Activated T-helper 2 cell treated with anti-CD3 and anti-CD28 coated beads, Interferon-gamma antibody, Interleukin-2, Interleukin-4, amounts not matched to agents 10 μg/mL and 5 μg/mL and 100 μg/mL, durations not matched to agents 14 hours and 24 hours and 36 hours (primary cell): ENCODE measurements at places on chromosomes 7 and 10.

- DNase-seq: no peak
Measured at GRCh38 chr10:116780691-116781205, 38.4 kb upstream of the HSPA12A start.

GRCh38 chr10:113414543-113414942 lies 138.3 kb upstream of the HABP2 start:
- DNase-seq: no peak

DNA sequence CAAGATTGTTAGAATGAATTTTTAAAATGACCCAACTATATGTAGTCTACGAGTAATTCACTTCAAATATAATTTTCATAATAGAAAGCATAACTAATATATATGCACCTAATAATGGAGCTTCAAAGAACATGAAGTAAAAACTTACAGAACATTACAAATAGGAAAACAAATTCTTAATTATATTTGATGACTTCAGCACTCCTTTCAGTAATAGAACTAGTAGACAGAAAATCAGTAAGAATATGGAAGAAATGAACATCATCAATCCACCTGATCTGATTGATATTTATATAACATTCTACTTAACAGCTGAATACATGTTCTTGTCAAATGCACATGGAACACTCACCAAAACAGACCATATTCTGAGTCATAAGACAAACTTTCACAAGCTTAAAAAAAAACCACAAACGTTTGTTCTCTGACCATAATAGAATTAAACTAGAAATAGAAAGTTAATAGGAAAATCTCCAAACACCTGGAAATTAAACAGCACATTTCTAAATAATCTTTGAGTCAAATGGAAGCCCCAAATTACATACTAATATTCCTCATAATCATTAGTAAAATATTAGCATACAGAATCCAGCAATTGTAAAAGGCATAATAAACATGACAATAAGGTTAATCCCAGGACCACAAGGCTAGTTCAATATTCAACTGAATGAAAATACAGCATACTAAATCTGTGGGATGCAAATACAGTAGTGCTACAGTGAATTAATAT lies 48.0 kb downstream of the BRAF start:
- DNase-seq: no peak

DNA sequence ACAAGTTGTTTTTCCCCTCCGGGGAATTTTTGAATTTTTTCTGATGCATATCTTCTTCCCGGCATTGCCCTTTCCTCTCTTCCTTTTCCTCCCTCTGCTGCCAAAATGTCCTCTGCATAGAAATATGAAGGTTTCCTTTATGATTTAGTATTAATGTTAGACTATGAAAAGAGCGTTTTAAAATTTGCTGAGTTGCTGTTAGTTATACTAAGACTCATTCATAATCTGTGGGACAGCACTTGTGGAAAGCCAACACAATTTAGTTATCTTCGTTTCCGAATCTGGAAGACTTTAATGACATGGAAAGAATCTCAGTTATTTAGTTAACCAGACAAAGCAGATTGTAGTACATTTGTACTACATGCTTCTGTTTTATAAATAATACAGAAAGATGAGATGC lies 25.0 kb downstream of the POU6F2 start:
- no peak for DNase-seq

GRCh38 chr7:147607157-147607800 lies 983.3 kb upstream of the C7orf33 start:
- DNase-seq: no peak

- no peak for DNase-seq
Measured at GRCh38 chr7:8282871-8283270, 20.9 kb upstream of the ICA1 start.

- no peak for DNase-seq
Measured at GRCh38 chr7:95397381-95397780, 1.2 kb upstream of the PON3 start.

DNA sequence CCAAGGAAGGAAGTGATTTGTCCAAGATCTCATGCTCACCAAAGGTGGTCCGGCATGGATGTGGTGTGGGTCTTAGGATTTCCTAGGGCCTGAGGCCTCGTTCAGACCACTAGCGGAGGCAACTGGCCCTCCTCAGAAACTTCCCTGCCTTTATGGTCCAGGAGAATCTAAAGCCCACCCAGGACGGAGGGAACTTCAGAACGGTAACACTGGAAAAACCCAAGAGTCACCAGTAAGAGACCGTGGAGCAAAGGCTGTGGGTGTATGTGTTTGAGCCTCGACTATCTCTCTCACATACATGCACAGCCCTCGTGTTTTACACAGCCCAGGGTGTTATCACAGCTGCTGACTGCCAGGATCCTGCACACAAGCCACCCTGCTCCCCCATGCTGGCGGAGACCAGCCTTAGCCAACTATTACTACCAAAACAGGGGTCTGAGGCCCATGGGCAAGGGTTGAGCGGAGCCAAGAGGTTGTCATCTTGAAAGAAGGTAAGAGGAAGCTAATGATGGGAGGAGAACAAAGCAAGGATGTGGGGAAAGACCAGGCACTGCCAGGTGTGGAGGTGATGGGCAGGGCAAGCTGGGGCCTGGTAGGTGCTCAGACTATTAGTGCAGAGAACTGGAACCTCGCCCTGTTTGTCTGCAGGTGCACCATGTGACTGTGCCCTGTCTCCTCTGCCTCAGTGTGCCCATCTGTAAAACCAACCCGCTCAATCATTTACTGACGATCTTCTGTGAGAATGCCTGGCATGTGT lies 170.2 kb upstream of the ZMIZ1 start:
- DNase-seq: no peak

DNA sequence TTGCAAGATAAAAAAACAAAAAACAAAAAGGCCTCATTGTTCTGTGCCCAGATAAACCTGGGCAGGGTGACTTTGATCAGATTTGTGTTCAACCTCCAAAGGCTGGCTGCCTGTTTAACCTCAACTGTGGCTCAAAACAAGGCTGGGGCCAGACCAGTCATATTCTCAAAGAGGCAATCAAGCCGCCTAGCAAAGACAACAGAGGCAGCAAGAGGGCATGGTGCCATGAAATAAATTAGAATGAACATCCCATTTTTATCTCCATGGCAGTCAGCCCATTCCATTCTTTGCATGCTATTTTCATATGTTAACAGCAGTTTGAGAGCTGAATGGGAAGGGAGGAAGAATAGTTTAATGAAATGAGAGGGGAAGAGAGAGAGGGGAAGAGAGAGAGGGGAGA lies 1150.3 kb downstream of the TYW1 start:
- DNase-seq: no peak

DNA sequence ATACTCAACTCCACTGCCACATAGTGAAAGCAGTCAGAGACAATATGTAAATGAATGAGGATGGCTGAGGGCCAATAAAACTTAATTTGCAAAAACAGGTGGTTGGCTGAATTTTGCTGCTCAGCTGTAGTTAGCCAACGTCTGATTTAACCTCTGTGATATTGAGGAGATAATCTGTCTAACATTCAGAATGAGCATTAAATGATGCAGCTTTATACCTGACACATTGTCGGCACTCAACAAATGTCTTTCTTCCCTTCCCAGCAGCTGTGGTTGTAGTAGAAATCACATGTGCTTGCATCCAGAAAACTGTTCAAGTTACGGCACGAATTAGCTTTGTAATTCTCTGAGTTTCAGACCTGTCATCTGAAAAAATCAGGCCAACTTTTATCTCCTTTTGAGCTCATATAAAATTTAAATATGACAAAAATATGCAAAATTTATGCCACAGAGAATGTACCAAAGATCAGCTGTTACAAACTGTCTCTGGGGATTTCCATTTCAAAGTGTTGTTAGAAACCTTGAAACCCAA lies 1239.7 kb downstream of the GATA3 start:
- no peak for DNase-seq

DNA sequence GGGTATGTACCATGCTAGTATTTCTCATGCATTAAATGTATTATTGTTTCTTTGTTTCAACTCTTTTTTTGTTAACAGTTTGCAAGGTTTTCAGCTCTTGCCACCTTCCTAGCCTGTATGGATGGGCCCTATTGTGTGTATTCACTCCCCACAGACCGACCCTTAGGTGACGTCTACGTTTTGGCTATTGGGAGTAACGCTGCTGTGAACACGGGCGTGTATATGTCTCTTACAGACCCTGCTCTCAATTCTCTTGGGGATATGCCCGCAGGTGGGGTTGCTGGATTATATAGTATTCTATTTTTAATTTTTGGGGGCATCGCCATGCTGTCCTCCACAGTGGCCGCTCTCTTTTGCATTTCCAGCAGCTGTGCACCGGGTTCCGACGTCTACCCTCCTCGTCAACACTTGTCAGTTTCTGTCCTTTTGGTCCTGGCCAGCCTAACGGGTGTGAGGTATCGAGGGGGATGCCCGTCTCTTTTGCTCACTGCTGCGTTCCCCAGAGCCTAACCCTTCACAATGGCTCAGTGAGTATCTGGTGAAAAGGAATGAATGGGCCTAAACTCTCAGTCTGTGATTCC lies 64.1 kb upstream of the GNA12 start:
- no peak for DNase-seq

DNA sequence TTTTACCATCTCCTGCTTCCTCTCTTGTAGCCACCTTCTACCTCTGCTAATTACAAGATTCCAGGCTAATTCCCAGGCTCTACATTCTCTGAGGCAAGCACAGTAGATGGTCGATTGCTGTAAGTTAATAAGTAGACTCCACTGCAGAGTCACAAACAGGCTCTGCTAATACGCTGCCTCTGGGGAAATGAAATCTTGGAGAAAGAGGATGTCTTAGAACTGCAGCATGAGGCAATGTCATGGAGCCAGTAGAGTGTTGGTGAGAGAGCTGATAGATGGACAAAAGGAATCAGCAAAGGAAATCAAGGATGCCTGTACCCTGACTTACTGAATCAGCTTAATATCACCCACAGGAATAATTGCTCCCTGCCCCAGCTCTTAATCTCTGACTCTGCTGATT lies 1260.3 kb downstream of the XPNPEP1 start:
- DNase-seq: no peak

GRCh38 chr7:144148224-144148827 lies 25.4 kb downstream of the OR2A14 start:
- DNase-seq: no peak

DNA sequence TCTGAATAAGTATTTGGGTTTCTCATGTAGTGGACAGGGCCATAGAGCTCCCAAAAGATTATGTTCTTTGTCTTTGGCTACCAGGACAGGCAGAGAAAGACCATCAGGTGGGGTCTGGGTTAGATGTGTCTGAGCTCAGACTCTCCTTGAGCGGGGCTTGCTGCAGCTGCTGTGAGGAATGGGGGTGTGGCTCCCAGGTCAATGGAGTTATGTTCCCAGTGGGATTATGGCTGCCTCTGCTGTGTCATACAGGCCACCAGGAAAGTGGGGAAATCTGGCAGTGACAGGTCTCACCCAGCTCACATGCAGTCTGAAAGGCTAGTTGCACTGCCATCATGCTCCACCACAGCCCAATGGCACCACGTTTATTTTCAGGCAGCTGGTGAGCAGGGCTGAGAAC lies 97.0 kb upstream of the FERD3L start:
- no peak for DNase-seq

DNA sequence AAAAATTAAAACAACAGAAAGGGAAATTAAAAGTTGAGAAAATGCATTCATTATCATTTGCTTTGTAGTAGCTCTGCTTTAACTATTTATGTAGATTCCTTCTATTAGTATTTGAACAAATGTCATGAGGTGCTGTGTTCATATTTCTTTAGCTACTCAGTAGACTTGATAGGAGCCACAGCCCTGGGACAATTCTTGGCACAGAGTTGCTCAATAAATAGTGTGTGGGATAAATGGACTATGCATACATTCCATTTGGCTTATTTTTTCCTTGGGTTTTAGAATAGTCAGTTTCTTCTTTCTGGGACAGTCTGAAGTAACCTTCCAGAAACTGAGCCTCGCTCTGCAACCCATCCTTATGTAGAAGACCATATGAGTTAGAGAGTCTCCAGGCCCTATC lies 13.4 kb downstream of the RPP30 start:
- no peak for DNase-seq

DNA sequence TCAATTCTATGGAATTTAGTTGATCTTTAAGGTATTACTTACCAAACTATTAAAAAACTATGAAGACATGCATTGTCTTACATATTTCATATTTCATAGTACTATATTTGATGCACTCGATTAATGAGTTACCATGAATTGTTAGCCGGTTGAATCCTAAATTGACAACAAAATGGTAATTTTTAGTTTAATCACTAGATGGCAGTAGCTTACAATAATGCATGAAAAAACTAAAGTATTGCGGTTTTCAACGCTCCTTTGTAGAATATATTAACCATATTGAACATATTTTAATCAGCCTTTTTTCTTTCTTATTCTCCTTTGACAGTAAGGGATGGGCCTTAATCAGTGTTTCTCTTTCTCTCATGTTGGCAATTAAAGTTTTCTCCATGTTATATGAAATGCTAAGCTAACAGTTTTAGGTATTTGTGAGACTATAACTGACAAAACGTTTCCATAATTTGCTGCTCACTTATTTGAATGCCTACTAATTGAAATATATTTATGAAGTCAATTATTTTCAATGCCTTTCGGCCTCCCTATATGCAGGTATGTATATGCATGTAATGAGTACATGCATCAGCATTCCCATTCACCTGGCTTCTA lies 48.5 kb upstream of the ARL4A start:
- DNase-seq: no peak

- no peak for DNase-seq
Measured at GRCh38 chr7:133675510-133676218, 422.8 kb downstream of the EXOC4 start.

GRCh38 chr10:102652170-102652916 lies 8.1 kb downstream of the TRIM8 start:
- no peak for DNase-seq

GRCh38 chr7:22545529-22545928 lies 45.5 kb upstream of the STEAP1B start:
- no peak for DNase-seq

DNA sequence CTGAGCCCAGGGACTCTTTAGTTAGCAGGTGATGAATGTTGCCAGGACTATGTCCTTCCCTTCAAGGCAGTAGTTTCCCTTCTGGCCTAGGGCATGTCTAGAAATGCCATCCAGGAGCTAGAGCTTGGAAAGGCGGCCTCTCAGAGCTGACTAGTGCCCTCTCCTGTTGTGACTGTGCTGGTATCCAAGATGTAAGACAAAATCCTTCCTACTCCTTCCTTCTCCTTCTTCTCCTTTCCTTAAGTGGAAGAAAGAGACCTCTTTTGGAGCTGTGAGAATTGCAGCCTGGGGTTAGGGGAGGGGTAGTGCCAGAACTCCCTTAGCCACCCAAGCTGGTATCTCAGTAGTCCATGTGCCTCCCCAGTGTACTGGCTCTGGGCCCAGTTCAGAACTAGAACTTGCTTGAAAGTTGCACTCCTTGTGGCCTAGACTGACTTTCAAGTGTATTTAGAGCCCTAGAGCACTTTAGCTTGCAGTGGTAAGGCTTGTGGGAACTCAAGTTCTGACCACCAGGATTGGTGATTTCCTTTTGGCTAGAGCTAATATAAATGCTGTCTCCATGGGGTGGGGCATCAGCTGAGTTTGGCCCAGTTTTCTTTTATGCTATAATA lies 118.8 kb downstream of the NPSR1 start:
- DNase-seq: no peak

GRCh38 chr10:119026301-119027110 lies 3.0 kb upstream of the NANOS1 start:
- DNase-seq: no peak
